ENCODE measurements at places on chromosomes 3 and 15.

GRCh38 chr3:14462738-14463137, 60.3 kb downstream of the SLC6A6 start:
- DNase-seq = no peak

GRCh38 chr3:190566043-190566933, 52.4 kb downstream of the IL1RAP start:
- no peak for DNase-seq

DNA sequence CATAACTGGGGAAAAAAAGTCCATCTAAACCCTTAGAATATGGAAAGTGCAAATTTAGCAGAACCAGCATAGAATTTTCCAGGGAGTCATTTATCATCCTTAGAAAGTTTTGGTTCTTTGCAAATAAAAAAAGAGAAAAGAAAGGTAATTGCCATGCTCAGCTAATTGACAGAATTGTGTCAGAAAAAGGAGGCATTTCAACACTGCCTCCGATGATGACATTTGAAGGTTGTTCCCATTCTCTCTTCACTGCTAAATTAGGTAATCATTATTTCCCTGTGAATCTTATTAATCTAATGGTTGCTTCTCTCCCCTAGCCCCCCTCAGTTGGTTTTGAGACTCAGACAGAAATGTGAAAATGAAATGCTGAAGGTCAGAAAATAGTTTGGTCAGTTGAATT, 139.2 kb downstream of the PDCD6IP start:
- no peak for DNase-seq

DNA sequence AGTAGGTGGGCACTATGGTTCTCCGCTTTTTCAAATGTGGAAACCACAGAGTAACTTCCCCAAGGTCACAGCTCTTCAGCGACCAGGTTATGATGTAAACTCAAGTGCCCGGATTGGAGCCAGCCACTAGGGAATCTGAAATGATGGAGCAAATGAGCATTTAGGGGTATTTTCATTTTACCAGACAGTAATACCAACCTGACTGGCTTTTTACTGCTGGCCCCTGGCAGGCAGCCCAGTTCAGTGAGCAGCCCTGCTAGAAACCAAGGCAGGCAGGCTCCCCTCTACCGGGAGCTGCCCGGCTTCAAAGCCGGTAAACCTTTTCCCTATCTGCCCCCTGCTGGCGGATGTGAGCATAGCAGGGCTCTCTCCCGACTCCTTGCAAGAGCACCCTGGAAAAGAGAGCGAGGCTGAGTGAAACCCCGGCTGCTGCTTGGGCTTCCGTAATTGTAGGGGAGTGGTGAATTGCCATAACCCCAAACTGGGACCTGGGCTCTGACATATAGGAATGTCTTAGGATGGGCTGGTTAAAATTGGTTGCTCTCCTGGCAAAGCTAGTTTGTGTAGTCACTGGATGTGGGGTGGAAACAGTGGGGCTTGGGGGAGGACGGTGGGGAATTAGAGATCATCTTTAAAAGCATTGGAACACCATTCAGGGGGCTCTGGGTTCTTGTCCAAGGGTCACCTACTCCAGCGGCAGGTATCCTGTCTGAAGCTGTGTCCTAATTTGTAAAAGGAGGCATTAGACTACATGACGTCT, 98.0 kb upstream of the TNFAIP8L3 start:
- DNase-seq = peak; percentile 86

DNA sequence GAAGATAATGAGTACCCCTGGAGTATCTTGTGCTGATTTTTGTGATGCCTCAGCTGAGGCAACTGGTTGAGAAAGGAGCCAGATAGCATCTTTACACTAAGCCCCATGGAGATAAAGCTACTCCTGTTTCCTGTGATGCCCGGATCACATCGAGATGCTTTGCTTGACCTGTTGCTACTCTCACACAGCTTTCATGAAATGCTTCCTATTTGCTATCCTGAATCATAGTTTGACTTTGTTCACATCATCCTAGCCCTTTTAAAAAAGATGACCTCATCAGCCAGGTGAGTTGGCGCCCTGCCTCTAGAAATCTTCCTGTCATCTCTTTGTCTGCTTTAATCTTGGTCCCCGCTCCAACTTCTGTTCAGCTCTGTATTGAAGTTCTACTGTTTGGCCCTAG, 409.6 kb upstream of the TBL1XR1 start:
- peak; percentile 24 for DNase-seq

GRCh38 chr3:184637705-184638104, 74.2 kb downstream of the MAGEF1 start:
- DNase-seq = no peak

DNA sequence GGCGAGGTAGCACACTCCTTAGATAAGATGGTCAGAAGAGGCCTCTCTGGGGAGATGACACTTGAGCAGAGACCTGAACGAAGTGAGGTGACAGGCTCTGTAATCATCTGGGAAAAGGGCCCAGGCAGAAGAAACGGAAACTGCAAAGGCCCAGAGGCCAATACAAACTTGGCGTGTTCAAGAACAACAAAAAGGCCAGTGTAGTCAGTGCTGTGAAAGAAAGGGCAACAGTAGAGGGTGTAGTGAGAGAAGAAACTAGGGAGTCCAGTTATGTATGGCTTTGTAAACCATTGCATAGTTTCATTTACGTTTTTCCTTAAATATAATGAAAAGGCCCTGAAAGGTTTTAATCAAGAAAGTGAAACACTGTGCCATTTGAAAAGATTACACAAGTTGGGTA, 31.8 kb downstream of the PLD1 start:
- DNase-seq = no peak

- no peak for DNase-seq
These were observed 59.5 kb upstream of the DPPA4 start for GRCh38 chr3:109396806-109397205.

GRCh38 chr3:42709621-42710020, 7.0 kb upstream of the HHATL start:
- DNase-seq = no peak

GRCh38 chr3:86245360-86245759, 745.6 kb downstream of the VGLL3 start:
- no peak for DNase-seq

- DNase-seq = no peak
These were observed 168.5 kb downstream of the NFKBIZ start for GRCh38 chr3:102017784-102018183.

DNA sequence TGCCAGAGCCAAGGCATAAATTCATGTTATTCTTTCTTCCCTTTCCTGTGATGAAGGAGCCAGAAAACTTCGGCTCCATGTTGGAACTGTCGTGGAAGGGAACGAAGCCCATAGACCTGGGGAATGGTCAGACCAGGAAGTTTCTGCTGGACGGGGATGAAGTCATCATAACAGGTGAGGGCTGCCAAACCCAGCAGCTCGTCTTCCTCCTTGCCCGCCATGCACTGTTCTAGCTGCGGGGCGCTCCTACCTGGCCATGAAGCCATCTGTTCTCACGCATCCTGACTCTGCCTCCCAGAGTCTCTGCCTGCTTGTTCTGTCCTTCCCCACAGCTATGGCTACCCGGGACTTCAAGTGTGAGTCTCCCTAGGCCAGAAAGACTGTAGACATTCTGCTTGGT, 28.2 kb downstream of the FAH start:
- DNase-seq = no peak

GRCh38 chr15:86062646-86063243, 16.9 kb upstream of the AGBL1 start:
- no peak for DNase-seq

DNA sequence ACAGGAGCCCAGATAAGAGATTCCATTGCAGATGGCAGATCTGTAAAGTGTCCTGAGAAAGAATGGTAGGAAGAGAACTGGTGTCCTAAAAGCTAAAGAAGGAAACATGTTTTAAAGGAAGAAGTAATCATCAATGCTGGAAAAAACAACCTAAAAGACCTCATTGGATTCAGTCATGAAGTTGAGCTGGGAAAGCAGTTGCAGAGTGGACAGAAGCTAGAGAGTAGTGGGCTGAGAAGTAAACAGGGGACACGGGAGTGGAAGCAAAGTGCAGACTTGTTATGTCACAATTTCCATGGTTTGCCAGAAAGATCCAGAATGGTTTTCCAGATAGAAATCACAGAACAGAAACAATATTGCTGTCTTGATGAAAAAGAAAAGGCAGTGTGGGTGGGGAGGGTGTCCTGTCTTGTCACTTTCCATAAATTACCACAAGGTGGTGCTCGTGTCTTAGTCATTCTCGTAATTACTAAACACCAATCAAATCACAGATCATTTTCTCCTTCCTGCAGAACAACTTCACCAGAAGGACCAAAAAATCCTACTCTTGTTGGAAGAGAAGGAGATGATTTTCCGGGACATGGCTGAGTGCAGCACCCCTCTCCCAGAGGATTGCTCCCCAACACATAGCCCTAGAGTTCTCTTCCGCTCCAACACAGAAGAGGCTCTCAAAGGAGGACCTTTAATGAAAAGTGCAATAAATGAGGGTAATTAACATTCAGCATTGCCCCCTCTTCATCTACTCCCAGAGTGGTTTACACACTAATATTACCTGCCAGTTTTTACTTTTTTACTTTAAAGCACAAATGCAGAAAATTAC, 64.5 kb downstream of the KLHL25 start:
- peak; percentile 71 for DNase-seq

DNA sequence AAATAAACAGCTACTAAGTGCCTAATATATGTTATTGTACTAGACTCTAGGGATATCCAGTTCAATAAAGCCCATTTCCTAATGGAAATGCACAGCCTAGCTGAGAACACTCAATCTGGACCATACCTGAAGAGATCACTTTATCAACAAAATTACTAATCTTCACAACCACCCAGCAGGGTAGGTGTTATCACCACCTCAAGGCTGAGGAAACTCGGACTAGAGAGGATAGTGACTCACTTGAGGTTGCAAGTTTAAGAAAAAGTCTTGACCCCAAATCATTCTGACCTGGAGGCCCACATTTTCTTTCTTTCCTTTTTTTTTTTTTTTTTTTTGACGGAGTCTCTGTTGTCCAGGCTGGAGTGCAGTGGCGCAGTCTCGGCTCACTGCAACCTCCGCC, 3.1 kb upstream of the FMN1 start:
- no peak for DNase-seq

DNA sequence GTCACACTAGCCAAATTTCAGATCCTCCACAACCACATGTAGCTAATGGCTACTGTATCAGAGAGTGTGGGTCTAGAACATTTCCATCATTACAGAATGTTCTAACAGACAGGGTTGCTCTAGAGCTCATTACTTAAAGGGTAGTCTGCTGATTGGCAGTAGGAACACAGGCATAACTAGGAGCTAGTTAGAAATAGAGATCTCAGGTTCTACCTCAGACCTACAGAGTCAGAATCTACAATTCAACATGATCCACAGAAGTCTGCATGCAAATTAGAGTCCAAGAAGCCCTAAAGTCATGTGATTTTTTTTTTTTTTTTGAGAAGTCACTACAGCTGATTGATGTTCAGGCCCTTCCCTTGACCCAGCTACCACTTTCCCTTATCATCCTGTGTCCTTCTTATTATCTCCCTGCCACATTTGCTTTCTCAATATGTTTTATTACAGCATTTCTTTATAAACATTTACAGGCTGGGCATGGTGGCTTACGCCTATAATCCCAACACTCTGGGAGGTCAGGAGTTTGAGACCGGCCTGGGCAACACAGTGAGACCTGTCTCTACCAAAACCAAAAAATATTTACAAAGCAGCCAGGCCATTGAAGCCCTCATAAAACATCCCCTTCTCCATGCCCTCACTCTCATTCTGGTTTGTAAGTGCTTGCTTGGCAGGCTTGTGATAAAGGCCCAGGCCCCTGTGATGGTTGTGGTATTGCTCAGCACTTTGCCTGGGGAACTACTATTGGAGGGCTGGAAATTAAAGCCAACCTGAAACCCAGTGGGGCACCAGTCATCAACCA, 3.8 kb upstream of the ABHD5 start:
- no peak for DNase-seq

DNA sequence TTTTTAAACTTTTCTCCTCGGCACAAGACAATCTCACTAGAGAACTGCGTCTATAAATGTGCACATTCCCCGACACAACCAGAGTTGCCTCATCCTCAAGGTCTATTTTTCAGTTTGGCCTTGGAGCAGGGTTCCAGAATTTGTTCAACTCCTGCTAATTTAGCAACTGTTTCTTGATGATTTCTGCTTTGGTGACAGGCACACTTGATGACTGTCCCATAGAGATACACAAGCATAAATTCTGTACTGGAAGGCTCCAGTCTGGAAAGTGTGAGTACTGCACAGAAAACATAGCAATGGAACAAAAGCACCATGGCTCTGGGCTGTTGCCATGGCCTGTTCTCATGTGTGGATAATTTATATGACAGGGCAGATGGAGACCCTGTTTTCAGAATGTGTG, 379.6 kb upstream of the PDZRN3 start:
- no peak for DNase-seq

DNA sequence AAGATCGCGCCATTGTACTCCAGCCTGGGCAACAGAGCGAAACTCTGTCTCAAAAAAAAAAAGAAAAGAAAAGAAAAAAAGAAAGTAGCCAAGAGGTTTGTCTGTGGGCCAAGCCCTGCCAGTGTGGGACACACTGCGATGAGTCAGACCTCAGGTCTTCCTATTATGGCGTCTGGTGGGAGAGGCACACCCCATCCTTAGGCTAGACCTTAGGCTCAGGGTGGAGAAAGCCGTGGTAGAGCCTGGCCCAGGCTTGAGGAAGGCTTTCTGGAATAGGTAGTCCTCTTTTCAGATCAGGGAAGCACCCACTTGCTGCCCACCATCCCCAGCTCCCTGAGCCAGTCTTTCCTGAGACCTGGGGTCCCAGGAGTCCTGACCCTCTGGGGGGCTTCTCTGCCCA, 6.0 kb downstream of the HEMK1 start:
- no peak for DNase-seq

DNA sequence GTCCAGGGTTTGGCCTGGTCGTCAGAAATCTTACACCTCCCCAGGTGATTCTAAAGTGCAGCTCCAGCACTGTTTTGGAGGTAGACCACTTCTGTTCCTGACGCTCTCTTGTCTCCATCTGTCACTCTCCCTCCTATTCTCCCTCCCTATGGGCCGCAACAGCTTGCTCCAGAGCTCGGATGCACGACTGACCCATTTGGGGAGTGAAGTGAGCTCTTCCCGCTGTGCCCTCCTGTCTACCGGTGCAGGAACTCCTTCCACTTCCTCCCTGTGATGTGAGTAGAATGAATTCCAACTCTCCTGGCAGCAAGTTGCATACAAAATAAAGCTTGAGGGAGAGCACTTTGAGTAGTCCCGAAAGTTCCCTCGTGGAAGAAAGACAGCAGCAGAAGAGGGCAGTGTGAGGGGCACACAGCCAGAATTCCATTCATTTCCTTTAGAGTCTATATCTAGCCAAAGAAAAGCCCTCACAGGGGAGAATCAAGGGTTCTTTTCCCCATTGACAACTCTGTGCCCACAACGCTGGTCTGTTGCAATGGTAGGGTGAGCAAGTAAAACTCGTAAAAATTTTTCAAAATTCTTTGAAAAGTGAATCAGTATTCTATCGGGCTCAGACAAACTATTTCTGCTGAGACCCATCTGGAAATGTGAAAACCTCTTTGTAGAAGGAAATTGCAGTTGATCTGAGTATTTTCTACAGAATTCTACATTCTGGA, 39.9 kb upstream of the BDH1 start:
- DNase-seq = no peak

- peak; percentile 98 for DNase-seq
These were observed 17.6 kb downstream of the C15orf62 start for GRCh38 chr15:40787344-40787841.

DNA sequence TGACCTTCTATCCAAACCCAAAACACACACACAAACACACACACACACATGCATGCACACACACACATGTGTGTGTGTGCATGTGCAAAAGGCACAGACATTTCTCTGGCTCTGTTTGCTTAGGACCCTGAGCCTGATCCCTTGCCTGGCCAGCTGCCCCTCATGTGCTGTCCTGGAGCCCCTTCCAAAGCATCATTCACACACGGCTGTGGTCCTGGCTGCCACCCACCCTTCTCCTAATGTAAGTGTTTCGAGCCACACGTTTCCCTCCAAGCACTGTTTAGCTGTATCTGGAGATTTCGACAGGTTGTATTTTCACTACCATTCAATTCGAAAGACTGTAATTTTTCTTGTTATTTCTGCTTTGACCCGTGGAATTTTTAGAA, 45.8 kb upstream of the KLF13 start:
- DNase-seq = no peak
